ENCODE measurements at places on chromosomes 4 and X.

GRCh38 chr4:164177153-164177552, 576.8 kb upstream of the SMIM31 start:
- no peaks in the 10 kb centered on the region for H3K36me3 ChIP-seq
- DNase-seq, result no peak
- no peaks in the 10 kb centered on the region for H3K27me3 ChIP-seq
- no peak overlapping the region for H3K4me3 ChIP-seq
- H3K4me1 ChIP-seq, result no peaks in the 10 kb centered on the region

DNA sequence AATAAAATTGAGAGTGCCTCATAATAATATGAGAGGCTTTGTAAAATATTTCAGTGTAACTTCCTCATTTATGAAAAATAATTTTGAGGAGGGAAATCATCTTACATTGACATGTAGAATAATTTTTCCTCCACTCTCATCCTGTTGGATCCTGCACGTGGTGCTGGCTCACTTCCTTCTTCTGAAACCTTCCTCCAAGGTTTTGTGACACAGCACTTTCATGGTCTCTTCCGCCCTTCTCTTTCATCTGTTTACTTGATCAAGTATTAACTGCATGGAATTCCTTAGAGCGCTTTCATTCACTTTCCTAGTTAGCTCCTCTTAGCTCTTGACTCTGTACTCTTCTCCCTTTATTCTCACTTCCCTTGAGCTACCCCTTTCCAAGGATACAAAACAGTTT, 246.5 kb downstream of the RAPGEF2 start:
- H3K36me3 ChIP-seq, result peaks cover 51% of the 10 kb centered on the region
- no peaks in the 10 kb centered on the region for H3K4me1 ChIP-seq
- no peak for DNase-seq
- peak overlapping the region; percentile 37 for H3K27ac ChIP-seq

DNA sequence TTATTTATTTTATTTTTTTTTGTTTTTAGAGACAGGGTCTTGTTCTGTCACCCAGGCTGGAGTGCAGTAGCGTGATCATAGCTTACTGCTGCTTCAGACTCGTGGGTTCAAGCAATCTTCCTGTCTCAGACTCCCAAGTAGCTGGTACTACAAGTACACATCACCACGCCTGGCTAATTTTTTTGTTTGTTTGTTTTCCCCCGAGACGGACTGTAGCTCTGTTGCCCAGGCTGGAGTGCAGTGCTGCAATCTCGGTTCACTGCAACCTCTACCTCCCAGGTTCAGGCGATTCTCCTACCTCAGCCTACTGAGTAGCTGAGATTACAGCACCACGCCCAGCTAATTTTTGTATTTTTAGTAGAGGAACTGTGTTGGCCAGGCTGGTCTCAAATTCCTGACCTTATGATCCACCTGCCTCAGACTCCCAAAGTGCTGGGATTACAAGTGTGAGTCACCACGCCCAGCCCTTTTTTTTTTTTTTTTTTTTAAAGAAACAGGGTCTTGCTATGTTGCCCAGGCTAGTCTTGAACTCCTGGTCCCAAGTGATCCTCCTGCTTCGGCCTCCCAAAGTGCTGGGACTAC, 32.2 kb downstream of the COPS4 start:
- no peak overlapping the region for H3K27ac ChIP-seq
- H3K4me1 ChIP-seq, result no peaks in the 10 kb centered on the region
- no peak for DNase-seq
- H3K4me3 ChIP-seq, result no peak overlapping the region

- no peaks in the 10 kb centered on the region for H3K27me3 ChIP-seq
- no peak overlapping the region for H3K27ac ChIP-seq
- no peak overlapping the region for H3K4me3 ChIP-seq
These were observed 98.6 kb downstream of the HUWE1 start for GRCh38 chrX:53587795-53588420.

- no peaks in the 10 kb centered on the region for H3K27me3 ChIP-seq
- no peaks in the 10 kb centered on the region for H3K36me3 ChIP-seq
- no peaks in the 10 kb centered on the region for H3K4me1 ChIP-seq
- DNase-seq, result no peak
- no peak overlapping the region for H3K4me3 ChIP-seq
- H3K27ac ChIP-seq, result no peak overlapping the region
These were observed 37.1 kb downstream of the PCDH10 start for GRCh38 chr4:133186210-133186609.

DNA sequence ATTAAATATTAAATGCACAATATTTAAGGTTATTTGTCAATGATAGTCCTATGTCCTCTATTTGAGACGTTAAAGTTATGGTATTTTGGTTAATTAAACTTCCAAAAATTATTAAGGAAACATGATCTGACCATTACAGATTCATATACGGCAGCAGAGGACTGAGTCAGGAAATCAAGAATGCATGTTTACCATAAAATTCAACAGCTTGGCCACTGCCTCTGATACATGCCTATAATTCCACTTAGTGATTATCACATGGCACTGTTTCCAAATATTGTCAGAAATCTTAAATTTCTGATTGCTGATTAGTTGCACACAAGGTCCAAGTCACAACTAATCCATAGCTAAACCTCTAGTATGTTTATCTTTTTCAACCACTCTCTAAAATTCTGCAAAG, 232.2 kb upstream of the UGT8 start:
- no peaks in the 10 kb centered on the region for H3K4me1 ChIP-seq
- H3K36me3 ChIP-seq, result no peaks in the 10 kb centered on the region
- no peak overlapping the region for H3K4me3 ChIP-seq
- no peaks in the 10 kb centered on the region for H3K27me3 ChIP-seq
- H3K27ac ChIP-seq, result no peak overlapping the region

DNA sequence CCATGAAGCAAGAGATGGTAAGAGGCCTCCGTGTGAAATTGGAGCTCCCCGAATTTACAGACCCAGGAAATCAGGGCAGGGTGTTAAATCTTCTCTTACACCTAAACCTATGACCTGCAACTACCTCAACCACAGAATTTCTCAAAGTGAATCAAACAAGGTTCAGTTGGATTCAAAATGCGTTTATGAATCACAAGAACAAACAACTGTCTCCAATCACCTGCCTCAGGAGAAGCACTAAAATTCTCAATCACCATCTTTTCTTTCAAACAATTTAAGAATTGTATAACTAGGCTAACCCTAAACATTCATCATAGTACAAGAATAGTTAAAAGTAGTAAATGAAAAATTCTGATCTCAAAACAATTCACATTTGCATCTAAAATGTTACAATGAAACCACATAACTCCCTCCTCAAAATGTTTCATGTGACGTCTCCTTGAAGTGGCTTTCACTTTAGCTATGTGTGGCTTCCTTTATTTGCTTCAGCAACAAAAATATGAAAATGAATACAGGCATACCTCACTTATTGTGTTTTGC, 19.2 kb downstream of the PPP3CA start:
- peaks cover 2% of the 10 kb centered on the region for H3K27me3 ChIP-seq
- H3K36me3 ChIP-seq, result peaks cover 6% of the 10 kb centered on the region
- DNase-seq, result no peak
- H3K4me3 ChIP-seq, result no peak overlapping the region
- peaks cover 6% of the 10 kb centered on the region for H3K4me1 ChIP-seq
- no peak overlapping the region for H3K27ac ChIP-seq

DNA sequence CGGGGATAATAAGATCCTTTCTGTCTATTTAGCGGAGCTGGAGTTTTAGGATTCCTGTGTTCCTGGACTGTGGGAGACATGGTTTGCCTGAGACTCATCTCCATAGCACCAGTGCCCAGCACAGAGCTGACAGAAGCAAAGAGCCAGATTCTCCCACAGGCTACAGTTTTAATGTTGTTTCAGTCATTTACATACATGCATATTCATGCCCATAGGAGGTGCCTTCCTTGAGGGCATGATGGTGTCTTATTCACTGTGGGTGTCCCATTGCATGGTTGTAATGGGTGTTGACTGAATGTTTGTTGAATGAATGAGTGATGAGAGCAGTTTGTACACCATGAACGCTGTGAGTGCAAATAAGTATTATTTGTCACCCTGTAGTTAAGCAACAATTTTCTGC, 260.6 kb downstream of the EVC2 start:
- H3K27ac ChIP-seq, result no peak overlapping the region
- DNase-seq, result no peak
- no peaks in the 10 kb centered on the region for H3K4me1 ChIP-seq
- peaks cover 2% of the 10 kb centered on the region for H3K27me3 ChIP-seq
- no peaks in the 10 kb centered on the region for H3K36me3 ChIP-seq
- H3K4me3 ChIP-seq, result no peak overlapping the region

- H3K4me1 ChIP-seq, result no peaks in the 10 kb centered on the region
- no peaks in the 10 kb centered on the region for H3K27me3 ChIP-seq
These were observed 1.2 kb downstream of the FOXR2 start for GRCh38 chrX:55624403-55624802.

DNA sequence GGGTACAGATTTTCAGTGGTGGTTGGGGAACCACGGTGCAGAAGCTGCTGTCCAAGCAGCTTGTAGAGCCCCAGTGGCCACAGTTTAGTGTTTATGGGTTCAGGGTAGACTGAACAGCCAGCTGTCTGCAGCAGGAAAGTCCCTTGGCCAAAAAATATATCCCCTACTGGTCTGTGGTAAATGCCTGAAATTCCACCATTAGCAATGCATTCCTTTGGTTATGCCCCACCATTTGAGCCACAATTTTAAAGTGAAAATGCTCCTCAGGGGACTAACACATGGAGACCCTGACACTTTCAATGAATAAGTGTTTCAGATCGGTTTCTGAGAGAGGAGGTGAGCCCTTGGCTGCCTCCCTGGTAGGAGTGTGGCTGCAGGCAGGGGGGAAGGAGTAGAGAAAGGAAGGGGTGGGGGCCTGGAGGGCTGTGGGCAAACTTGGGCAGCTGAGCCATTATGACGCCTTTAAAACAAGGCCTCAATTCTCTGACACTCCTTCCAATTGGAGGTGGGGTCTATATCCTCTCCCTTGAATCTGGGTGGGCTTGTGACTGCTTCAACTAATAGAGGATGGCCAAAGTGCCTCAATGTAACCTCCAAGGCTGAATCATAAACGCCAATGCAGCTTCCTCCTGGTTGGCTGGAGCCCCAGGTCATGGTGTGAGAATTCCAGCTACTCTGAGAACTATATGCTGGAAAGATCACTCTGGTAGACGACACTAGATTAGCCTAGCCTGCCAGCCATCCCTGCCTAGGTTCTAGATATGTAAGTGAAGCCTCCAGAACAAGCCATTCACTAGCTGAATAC, 75.8 kb upstream of the ATP6AP2 start:
- no peak overlapping the region for H3K27ac ChIP-seq
- no peaks in the 10 kb centered on the region for H3K36me3 ChIP-seq
- DNase-seq, result no peak
- no peak overlapping the region for H3K4me3 ChIP-seq
- no peaks in the 10 kb centered on the region for H3K27me3 ChIP-seq

DNA sequence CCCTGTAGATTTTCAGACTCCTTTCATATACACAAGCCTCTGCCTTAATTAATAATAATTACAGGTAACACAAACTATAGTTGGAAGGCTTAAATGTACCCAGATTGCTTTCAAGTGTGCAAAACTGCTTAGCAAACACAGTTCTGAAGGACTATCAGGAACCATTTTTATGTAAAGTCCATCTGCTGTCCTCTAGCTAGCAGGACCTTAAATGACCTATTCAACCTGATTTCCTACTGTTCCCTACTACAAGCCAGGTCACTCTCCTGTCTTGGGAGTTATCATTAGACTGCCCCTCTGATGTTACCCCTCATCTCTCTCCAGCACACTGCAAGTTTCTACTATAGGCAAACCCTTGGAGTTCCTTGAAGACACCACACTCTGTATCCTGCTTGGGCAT, 157.3 kb downstream of the GBA3 start:
- H3K27me3 ChIP-seq, result no peaks in the 10 kb centered on the region
- no peaks in the 10 kb centered on the region for H3K4me1 ChIP-seq
- no peak for DNase-seq
- no peaks in the 10 kb centered on the region for H3K36me3 ChIP-seq

DNA sequence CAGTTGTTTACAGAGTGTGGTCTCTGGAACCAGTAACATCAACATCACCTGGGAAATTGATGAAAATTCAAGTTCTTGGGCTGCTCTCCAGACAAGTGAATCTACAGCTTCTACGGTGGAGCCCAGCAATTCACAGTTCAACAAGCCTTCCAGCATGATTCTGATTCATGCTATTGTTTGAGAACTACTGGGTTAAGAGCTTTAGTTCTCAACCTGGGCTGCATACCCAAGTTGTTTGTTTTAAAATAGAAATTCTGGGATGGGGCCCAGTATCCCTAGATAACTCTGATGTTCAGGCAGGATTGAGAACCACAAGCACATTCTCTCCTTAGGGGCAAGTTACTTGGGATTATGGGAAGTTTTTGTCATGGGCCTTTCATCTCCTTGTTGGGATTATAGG, 37.9 kb upstream of the PGK1 start:
- no peak for DNase-seq
- H3K27me3 ChIP-seq, result no peaks in the 10 kb centered on the region
- H3K4me3 ChIP-seq, result no peak overlapping the region
- H3K36me3 ChIP-seq, result peaks cover 3% of the 10 kb centered on the region

- no peak for DNase-seq
- H3K4me1 ChIP-seq, result no peaks in the 10 kb centered on the region
- no peak overlapping the region for H3K27ac ChIP-seq
- no peak overlapping the region for H3K4me3 ChIP-seq
- peaks cover 3% of the 10 kb centered on the region for H3K27me3 ChIP-seq
These were observed 30.8 kb upstream of the PLA2G12A start for GRCh38 chr4:109760682-109761081.

GRCh38 chrX:56385336-56385735, 153.2 kb downstream of the KLF8 start:
- no peak overlapping the region for H3K27ac ChIP-seq
- no peak overlapping the region for H3K4me3 ChIP-seq
- no peaks in the 10 kb centered on the region for H3K27me3 ChIP-seq
- H3K4me1 ChIP-seq, result no peaks in the 10 kb centered on the region
- no peak for DNase-seq

- peaks cover 5% of the 10 kb centered on the region for H3K4me1 ChIP-seq
- H3K27me3 ChIP-seq, result no peaks in the 10 kb centered on the region
- DNase-seq, result no peak
- H3K36me3 ChIP-seq, result no peaks in the 10 kb centered on the region
- no peak overlapping the region for H3K27ac ChIP-seq
- H3K4me3 ChIP-seq, result no peak overlapping the region
These were observed 68.3 kb downstream of the AFF2 start for GRCh38 chrX:148568763-148569162.

- no peak for DNase-seq
- no peaks in the 10 kb centered on the region for H3K27me3 ChIP-seq
- no peaks in the 10 kb centered on the region for H3K36me3 ChIP-seq
- H3K27ac ChIP-seq, result no peak overlapping the region
- H3K4me3 ChIP-seq, result no peak overlapping the region
These were observed 774.0 kb upstream of the POU3F4 start for GRCh38 chrX:82734140-82734539.

Data from endothelial cell (in vitro differentiated cells).